ENCODE measurements at places on chromosomes 11 and 22.

GRCh38 chr11:116217006-116217405 is 555.8 kb downstream of the BUD13 start:
- DNase-seq: no peak

- peak; percentile 87 for DNase-seq
Measured at GRCh38 chr11:35593143-35593542, 25.1 kb upstream of the FJX1 start.

DNA sequence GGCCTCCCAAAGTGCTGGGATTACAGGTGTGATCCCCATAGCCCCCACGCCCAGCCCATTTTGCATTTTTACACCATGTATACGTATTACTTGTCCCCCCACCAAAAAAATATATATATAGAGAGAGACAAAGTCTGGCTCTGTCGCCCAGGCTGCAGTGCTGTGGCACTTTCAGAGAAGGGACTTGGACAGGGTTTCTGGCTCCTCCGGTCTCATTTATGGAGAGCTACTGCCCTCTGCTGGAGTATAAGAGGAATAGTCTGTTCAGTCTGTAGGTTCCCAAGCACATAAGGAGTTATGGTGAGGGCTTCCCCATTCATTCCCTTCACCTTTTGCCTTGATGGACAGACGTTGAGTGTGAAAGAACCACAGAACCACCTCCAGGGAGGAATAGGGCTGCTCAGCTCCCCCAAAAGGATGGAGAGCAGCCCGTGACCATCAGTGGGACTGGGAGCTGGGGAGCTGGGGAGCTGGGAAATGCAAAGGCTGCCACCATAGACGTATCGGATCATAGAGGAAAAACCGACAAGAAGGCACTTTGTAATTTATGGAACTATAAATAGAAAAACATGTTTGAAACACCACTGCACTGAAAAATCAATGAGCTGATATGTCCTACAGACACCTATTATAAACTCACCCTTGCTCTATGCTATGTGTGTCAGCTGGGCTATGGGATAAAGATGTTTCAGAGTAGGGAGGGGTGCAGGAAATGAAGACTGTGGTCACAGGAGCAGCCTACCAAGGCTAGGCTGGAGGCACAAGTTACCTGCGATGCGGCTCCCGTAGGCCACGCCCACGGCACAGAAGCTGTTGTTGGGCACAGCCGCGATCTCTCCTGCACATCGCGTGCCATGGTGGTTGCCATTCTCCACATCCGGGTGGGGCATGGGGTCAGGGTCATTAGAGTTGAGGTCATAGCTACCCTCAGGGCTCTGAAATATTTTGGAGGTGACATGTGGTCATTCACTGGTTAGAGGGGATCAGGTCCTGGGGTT is 5.2 kb downstream of the PCSK7 start:
- peak; percentile 81 for DNase-seq

DNA sequence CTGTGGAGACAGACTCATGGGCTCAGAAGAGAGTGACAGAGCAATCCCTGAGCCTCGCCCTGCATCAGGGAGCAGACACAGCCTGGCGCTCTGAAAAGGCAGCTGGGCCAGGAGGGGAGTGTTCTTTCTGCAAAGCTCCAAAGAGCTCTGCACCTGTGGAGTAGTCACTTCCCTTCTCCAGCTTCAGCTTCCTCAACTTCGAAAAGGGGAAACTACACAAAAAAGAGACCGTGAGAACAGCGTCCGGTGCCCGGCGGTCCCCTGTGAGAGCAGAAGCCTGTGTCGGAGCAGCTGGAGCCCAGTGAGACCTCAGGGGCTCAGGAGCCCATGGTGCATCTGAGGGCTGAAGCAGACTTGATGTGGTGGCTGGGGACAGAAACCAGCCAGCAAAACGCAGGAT is 35.1 kb downstream of the TP53I11 start:
- DNase-seq: no peak

DNA sequence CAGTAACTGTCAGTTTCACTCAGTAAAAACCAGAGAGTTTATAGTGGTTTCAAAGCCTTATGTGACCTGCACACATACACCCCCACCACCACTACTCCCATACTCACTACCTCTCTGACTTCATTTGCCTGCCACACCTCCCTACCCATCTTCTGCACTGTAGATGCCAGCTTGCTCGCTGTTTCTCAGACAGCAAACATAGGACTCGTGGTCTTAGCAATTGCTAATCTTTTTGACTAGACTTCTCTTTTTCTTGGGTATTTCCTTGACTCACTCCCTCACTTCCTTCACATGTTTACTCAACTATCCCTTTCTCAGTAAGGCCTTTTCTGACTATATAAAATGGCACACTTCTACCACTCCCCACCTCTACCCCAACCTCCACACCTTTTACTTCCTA is 27.8 kb downstream of the CEP295 start:
- DNase-seq: no peak

DNA sequence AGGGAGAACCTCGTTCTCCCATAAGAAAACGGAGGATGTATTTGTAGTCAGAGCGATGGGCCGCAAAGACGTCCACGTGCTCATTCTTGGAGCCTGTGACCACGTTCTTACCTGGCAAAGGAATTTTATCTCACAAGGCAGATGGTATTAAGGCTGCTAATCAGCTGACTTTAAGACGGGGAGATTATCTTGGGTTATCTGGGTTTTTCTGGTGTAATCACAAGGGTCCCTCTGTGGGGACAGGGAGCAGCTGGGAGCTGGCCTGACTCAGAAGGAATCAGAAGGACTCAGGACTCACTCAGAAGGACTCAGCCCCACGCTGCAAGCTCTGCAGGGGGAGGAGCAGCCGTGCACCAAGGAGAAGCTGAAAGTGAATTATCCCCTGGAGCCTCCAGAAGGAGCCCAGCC is 7.5 kb upstream of the SIGIRR start:
- no peak for DNase-seq

DNA sequence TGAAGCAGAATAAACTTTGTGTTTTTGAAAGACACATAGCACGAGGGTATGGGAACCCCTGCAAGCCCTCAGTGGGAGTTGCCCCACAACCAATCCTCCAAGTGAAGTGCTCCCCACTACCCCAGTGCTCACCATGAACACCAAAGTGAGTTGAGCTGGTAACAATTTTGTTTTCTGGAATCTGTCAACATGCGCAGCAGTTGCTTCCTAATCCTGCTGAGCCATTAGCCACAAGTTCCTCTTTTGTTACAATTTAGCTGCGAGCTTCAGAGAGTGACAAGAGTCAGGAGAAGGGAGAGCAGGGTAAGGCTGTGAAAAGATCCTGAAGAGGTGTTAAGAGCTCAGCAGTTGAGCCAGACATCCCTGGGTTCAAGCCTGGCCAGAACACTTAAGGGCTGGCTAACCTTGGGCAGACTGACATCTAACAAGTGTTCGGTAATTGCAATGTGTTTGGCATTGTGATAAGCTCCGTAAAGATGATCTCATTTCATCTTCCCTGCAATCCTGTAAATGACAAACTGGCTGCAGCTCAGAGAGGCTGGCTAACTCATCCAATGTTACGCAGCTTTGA is 24.1 kb upstream of the ASPHD2 start:
- DNase-seq: no peak

DNA sequence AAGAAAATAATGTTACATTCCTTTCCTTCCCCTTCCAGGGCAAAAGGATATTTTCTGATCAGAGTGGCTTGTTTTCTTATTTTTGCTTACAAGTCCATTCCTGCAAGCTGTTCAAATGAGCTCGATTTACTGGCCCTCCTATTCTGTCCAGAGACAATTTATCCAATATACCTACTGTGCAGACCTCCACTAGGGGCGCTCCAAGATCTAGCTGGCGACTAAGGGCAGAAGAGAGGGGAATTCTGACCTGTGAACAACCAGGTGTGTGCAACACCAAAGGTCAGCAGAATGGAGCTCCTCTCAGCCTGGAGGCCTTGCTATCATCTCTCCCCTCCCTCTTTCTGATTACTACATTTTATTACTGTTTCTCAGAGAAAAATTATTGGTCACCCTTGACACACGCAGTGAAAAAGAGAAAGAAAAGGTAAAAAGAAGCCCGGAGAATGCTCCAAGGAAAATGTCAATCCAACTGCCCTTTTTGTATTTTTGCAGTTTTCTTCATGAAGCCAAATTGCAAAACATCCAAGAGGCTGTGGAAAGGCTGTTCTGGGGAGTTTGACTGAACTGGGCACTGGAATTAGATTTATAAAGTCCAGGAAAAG is 3.2 kb downstream of the SEZ6L start:
- peak; percentile 35 for DNase-seq

GRCh38 chr11:69969890-69970784 is 108.0 kb upstream of the ANO1 start:
- DNase-seq: no peak

DNA sequence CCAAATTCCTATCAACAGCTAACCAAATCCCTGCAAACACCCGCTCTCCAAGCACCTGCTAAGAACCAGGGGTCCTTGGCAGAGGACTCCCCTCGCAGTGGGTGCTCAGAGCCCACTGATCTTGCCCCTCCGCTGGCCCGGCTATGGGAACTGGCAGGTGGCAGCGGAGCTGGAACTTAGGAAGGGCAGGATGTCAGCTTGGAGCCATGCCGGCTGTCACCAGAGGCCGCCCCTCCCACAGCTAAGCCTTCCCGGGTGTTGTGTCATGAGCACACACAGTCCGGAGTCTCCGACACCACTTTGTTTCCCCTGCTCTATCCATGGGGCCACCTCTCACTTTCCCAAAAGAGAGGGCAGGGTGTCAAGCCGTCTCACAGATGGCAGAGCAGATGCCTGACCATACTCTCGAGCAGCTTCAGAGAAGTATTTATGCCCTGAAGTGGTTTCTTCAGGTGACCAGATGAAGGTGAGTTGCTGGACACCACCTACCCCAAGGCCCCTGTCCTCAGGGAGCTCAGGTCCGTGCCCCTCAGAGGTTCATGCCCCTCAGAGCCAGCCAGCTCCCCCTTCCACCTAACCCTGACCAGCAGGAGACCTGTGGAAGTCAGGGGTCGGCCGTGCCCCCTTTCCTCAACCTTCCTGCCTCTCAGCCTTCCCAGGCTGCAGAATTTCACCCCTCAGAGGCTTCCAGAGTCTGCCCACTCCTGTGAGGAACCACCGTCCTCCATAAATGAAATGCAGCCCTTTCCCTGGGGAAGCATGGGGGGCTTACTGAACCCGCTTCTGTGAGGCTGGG is 545.7 kb upstream of the B3GAT1 start:
- DNase-seq: no peak

DNA sequence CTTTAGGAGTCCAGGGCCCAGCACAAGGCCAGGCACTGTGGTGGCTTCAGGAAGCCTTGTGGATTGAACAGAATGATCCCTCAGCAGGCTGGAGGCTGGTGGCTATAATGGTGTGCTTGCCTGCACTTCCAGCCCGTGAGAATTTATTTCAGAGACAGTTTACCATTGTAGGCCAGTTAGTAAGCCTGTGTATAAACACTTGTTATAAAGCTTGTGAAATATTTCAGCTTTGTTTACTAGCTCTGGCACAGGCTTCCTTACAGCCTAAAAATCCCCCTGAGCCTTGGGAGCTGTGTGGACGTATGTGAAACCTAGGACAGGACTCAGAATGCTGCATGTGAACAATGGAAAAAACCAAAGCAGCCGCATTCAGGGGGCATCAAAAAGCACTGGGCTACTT is 26.6 kb upstream of the ACER3 start:
- no peak for DNase-seq

DNA sequence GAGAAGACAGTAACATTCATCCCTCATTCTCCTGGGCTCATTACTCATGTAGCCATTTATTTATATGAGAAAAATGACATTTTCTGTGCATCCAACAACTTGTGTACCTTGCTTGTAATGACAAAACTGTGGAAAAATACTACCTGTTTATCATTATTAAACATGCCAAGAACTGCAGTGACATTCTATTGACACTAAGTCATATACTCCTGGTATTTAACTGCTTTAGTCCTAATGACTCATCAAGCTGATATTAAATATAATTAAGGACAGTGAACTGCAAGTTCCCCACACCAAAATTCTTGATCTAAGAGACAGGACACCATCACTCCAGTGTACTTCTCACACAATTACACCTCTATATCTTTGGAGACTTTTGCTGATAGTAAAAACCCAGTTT is 1328.7 kb upstream of the RAG2 start:
- peak; percentile 41 for DNase-seq

DNA sequence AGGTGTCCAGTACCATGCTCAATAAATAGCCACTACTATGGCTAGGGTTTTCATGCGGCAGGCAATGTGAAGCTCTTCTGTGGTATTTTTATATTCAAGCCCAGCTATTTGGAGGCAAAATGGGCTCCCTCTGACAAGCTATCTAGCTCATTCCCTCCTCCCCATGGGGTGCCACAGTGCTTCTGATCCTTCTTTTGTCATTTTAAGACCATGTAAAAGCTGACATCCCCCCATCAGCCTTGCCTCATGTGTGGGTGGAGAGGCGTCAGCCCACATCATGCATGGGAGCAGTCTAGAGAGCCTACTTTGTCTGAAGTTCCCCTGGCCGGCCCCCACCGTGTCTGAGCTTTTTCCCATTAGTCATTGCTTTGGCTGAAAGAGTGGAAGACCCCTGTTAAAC is 59.8 kb downstream of the NAV2 start:
- DNase-seq: no peak

DNA sequence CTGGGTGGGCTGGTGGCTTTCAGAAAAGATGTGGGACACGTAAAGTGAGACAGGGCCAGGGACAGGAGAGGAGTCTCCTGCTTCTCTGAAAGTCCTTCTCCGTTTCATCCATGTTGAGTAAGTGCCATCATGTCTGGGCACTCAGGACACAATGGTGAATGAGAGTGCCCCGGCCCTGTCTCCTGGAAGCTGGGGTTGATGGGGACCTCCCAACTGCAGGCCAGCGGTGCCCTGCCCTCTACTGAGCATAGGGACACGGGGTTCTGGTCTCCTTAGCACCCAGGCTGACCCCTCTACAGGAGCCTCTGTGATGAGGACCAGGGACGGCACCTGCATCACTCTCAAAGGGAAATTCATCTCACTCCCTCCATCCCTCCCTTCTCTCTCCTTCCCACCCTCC is 772.3 kb downstream of the BRD1 start:
- DNase-seq: no peak

GRCh38 chr11:65539744-65540289 is 14.9 kb downstream of the SCYL1 start:
- no peak for DNase-seq

GRCh38 chr11:1549338-1550330 is 22.4 kb downstream of the DUSP8 start:
- DNase-seq: no peak

DNA sequence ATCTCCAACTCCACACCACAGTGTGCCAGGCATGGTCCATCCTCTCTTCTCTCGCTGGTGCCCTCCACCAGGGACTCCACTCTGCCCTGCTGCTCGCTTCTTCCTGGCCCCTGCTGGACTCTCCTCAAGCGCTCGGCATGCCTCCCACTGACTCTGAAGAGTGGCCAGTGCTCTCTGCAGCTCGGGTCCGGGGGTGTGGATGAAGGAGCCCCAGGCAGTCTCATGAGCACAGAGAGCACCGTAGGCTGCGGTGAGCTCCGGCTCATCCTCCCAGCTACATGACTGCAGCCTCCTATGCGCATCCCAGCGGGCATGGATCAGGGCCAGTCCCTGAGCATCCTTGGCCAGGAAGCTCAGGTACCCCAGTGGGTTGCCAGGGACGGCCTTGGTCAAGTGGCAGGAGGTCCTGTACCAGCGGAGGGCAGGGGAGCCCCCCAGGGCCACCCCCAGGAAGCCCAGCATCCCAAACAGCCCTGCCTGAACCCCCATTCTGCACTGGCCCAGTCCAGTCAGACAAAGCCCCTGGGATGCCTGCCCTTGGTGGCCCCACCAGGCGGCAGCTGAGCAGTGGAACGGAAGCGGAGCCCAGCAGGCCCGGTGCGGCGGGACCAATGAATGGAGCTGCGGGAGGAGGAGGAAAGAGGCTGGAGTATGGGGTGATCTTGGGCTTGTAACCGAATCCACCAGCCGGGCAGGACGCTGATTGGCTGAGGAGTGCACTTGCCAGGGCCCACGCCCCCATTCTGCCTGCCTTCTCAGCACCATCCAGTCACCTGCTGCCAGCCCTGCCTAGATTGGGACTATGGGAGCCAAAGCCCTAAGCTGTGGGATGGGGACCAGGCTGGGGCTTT is at the start of gene PLA2G3:
Gene PLA2G3 (minus strand): TSS at position 643 of the 851 bp plus-strand sequence. CDS start 154 bp downstream, at position 489.
- peak; percentile 39 for DNase-seq

All from fibroblast of skin of back (primary cell).